ENCODE measurements at places on chromosomes 11 and 22.

GRCh38 chr11:56932572-56933220, 56.0 kb upstream of the OR5AK2 start:
- no peak for DNase-seq

DNA sequence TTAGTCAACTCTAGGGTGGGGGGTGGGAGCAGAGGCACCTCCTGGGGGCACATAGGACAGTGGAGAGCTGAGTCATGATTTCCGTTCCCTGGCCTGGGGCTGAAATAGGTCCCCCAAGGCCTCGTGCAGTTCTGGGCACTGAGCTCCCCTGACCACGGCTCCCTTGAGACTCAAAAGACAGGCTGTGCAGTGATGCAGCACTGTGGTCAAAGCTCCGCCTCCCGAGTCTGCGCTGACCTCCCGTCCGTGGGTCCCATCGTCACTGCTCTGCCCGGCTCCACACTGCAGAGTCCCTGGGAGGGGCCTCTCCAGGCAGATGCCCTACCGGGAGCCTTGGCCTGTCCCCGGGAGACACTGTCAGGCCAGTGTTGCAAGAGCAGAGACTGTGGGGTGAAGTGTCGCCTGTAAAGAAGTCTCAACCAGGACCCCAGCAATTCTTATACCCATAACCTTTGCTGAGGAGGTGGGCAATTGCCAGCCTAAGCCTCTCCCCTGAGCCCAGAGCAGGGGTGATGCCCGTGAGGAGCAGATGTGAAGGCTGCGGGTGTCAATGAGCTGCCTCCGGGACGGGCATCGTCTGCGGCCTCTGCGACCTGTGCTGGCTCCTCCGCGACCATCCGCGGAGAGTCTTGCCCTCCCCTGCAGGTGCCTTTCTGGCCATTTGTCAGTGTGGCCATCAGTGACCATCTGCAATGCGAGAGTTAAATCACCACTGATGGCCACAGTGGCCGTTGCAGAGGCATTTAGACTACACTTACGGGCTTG, 877.3 kb downstream of the BRD1 start:
- DNase-seq, result no peak

DNA sequence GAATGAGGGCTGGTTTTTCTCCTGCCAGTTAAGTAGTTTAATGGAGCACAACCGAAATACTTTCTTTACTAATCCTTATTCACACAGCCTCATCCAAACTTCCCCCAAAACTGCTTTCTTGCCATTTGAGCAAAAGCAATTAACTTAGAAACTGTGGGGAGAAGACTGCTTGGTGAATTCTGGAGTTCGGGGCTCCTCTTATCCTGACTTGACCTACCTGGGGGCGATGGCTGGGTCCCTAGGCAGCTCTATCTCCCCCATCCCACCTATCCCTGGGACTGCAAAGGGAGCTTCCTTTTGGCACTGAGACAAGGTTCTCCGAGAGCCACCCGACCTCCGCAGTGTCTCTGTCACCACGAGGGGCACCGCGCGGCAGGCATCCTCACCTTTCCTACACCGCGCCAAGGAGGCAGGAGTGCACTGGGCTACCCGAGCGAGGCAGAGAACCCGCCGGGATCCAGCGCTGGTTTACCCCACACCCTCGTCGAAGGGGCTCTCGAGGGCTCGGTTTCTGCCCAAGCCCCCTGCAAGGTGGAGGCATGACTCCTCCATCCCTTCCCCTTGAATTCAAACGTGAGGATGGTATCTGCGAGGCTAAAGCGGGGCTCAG, 759 bp downstream of the DESI1 start:
- DNase-seq, result peak; percentile 48

DNA sequence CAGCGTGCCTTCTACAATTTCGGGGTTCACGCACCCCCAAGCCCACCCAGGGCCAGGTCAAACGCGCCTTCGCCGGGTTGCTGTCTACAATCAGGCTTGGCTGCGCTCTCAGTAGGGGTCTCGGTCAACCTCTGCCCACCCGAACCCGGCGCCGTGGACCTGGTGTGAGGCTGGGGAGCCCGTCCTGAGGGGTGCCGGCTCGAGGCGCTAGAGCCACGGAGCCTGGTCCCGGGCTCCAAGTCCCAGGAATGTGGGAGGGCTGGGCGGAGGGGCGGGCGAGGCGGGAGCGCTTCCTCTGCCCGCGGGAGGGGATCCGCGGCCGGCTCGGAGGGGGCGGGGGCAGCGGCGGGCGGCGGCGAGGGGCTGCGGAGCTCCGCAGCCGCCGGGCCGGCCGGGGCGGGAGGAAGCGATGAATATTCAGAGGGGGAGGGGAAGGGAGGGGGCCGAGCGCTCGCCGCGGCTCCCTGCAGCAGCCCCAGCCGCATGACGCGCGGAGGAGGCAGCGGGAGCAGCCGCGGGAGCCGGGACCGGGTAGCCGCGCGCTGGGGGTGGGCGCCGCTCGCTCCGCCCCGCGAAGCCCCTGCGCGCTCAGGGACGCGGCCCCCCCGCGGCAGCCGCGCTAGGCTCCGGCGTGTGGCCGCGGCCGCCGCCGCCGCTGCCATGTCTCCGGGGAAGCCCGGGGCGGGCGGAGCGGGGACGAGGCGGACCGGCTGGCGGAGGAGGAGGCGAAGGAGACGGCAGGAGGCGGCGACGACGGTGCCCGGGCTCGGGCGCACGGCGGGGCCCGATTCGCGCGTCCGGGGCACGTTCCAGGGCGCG, at the start of gene PTPRJ:
PTPRJ (plus strand) TSS at position 472 of the 819 bp plus-strand sequence. CDS start 354 bp downstream, outside the sequence.
- peak; percentile 77 for DNase-seq
